Stimulated activated CD8-positive, alpha-beta memory T cell treated with anti-CD3 and anti-CD28 coated beads, Interleukin-15, amount 100 ng/mL, for 4 hours (primary cell): ENCODE measurements at places on chromosomes 5 and 9.

DNA sequence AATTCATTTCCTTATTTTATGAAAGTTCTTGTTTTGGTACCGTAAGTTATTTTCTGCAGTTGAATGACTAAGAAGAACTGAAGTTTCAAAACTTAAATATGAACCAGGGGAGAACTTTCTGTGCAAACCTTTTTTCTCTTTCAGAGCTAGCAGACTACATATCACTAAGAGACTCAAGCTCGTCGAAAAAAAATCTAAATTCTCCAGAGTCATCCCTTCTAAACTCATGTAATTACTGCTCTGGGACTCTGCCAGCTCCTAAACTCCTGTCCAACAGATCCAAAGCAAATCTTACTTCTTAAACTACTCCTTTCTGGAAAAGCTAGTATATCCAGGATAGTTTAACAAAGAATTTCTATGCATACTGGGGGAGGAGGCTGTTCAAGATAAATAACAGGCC is 87.0 kb upstream of the NR5A1 start:
- no peak for DNase-seq

DNA sequence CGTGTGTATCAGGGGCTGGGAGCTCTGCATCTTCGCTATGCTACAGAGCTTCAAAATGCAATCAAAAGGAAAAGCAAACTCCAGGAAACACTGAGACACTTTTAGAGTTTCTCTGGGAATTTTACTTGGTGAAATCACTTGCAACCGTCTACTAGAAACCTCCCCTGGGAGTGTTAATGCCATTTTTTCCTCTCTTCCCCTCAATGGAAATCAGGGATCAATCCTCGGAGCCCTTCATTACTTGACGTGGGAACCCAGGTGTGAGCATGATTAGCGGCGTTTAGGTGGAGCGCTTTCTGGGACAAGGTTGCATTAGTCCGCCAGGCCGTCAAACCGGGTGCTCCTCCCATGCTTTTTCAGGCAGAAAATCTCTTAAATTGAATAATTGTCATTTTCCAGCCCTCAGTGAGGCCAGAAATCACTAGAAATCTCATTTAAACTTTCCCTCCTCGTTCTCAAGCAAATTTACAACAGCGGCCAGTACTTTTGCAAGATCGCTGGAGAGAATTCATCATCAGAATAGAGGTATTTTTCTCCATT is 191.3 kb downstream of the IRX1 start:
- no peak for DNase-seq

- DNase-seq = no peak
These were observed 84.0 kb downstream of the SEC61B start for GRCh38 chr9:99305820-99306811.

- DNase-seq = no peak
These were observed 98.4 kb upstream of the MVB12B start for GRCh38 chr9:126228111-126228780.

DNA sequence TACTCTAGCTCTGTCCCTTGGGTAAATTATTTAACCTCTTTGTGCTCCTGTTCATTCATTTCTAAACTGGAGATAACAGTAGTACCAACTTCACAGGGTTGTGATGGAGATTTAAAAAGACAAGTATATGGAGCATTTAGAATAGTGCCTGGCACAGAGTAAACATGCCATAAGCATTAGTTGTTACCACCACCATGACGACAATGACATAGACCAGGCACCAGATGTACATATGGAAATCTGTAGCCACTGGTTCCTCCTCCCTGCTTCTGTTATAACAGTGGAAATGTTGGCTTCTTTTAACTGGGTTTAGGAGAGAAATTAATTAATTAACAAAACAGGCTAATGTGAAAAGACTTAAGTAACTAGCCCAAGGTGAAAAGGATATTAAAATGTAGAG is 217.5 kb downstream of the DENND1A start:
- no peak for DNase-seq

- no peak for DNase-seq
These were observed 182.8 kb upstream of the TARS1 start for GRCh38 chr5:33257807-33258429.

- DNase-seq = no peak
These were observed 170.2 kb downstream of the MAPKAP1 start for GRCh38 chr9:125536776-125537175.

DNA sequence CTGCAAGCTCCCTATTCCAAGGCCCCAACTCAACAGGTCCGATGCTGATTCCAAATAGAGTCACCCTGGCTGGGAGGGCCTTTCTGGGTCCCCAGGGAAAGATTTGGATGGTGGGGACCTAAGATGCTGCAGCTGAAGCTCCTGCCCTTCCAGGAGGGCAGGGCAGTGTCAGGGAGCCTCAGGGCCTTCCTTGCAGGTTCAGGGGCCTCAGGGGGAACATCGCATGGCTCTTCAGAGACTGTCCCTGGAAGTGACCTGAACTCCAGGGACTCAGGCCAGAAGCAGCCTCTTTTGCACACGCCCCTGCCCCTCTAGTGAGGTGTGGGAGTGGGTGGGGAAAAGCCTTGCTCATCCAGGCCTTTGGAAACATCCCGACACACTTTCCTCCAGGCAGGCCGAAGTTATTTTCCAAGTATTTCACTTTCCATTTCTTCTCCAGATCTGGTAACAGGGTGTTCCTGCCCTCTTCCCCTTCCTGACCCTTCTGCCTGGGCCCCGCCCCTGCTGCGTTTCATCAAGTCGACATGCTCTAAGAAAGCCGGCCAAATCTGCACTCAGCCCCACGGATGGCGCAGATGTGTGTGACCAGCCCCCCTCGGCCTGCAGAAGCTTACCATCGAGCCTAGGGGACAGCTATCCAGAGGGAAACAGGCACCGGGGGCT is 159.5 kb downstream of the FGF18 start:
- no peak for DNase-seq

DNA sequence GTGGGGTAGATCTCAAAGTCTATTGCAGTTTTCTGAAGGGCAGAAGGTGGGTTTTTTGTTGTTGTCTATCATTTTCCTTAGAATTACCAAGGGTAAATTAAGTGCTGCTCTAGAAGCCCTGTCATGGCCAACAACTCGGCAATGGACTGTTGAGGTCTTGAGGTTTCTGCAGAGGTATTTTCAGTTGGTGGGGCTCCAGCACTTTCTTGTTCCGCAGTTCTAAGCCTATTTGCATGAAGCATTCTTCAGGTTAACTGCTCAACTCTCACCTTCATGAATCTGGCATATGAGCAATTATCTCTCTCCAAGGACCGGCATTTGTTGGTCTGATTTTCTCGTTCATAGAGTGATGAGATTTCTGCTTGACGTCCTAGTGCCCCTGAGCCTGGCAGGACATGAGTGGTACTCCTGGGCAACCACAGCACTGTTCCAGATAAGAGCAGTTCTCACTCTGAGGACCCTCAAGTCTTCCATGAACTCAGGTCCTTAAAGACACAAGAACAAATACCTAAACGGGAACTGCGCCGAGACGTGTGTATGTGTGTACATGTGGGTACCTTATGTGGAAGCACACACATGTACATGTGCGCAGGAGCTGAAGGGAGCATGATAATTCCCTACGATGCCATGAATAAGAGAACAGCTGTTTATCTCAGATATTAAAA is 544.5 kb downstream of the CSNK1G3 start:
- no peak for DNase-seq

GRCh38 chr9:105405514-105406131 is 42.2 kb upstream of the FSD1L start:
- no peak for DNase-seq

- no peak for DNase-seq
These were observed 12.1 kb upstream of the BARX1 start for GRCh38 chr9:93967020-93967803.

- no peak for DNase-seq
These were observed 54.7 kb downstream of the ESM1 start for GRCh38 chr5:54930736-54931135.

- no peak for DNase-seq
These were observed 75.8 kb downstream of the F2RL2 start for GRCh38 chr5:76547242-76547890.

DNA sequence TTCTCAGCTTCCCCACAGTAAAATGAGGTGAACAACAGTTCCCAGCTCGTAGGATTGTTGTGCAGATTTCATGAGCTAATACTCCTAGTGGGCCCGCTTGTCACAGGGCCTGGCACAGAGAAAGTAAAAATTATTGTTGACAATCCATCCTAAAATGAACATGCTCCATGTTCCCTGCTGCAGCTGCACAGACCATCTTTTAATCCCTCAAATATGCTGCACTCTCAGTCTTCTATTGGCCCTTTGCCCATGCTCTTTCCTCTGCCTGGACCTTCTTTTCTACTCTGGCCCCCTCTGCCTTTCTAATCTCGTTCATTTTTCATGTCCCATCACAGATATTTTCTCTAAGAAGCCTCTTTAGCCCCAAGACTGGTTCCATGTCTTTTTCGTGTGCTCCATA is 117.7 kb upstream of the NR3C1 start:
- no peak for DNase-seq

DNA sequence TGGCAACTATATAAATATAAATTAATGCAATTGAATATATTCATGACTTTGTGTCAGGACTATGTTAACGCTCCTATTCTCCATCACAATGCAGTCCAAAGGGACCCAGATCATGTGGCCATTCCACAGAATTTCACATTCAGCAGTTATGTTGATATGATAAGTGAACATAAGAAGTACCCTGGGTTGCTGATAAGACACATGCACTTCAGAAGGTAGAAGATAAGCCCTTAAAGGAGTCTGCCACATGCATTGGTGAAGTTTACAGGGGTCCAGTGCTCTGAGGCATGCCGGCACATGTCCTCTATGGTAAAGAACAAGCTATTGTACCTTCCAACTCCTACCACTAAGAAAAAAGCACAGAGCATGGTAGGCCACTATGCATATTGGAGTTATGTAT is 76.4 kb downstream of the PHAX start:
- no peak for DNase-seq

- no peak for DNase-seq
These were observed 13.1 kb upstream of the CARD19 start for GRCh38 chr9:93082841-93083411.

GRCh38 chr5:10304932-10305331 is 2.8 kb downstream of the CMBL start:
- DNase-seq = no peak

GRCh38 chr9:83472764-83473163 is 65.4 kb downstream of the FRMD3 start:
- DNase-seq = no peak

- DNase-seq = no peak
These were observed 396.9 kb downstream of the GADD45G start for GRCh38 chr9:90001747-90002146.
